Fibroblast of skin of scalp (primary cell): ENCODE measurements at places on chromosomes 5 and 9.

DNA sequence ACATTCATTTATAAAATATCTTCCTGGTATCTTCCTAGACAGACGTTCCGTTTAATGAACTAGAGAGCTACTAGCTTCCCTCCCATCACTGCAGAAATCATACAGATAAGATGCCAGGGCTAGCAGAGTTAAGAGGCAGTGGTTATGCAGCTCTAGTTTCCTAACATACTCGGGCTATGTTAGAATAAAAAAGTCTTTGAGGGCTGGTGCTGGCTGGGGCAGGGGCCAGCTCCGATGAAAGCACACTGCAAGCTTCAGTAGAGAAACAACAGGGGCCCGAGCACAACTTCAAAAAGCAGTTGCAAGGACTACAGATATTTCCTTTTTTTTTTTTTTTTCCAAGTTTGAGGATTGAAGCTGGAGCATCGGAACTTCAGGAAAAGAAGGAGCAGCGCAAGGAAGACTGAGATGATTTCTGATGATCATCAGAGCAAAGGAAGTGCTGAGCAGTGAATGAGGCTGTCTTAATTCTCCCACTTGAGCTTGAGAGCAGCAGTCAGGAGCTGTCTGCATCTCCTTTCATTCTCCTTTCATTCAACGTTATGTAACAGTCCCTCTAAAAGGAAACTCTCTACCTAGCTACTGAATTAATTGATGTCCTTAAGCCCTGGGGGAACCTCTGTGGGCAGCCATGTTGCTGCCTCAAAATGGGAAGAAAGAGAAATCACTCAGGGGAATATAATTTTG, 47.6 kb upstream of the ADCY2 start:
- no peak for DNase-seq

DNA sequence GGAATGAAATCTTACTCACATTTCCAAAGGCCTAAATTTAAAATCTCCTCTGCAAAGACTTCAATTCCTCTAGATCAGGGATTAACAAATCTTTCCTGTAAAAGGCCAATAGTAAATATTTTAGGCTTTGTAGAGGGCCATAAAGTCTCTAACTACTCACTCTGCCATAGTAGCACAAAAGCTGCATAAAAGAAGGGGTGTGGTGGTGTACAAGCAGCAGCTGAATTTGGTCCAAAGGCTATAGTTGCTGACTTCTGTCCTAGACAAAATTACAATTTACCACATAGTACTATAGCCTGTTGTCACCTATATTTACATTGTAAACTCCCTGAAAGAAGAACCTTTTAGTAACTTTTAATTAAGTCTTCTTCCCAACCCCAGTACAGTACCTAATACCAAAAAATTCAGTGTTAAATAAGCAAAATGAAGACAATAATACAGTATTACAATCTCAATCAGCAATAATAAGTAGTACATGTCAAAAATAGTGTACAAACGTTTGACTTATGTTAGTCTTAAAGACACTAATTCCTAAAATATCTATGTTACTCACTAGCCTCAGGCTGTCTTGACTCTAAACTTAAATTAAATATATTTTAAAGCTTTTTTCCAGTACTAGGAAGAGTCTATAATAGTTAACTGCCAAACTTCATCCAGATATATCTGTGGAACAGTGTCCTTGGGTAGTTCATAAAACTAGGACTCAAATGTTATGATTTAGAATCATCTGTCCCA, 6.9 kb downstream of the CETN3 start:
- DNase-seq = no peak

GRCh38 chr5:180133971-180134508, 62.5 kb upstream of the RNF130 start:
- no peak for DNase-seq

GRCh38 chr5:141778206-141778605, 96.2 kb upstream of the ARAP3 start:
- DNase-seq = peak; percentile 73

DNA sequence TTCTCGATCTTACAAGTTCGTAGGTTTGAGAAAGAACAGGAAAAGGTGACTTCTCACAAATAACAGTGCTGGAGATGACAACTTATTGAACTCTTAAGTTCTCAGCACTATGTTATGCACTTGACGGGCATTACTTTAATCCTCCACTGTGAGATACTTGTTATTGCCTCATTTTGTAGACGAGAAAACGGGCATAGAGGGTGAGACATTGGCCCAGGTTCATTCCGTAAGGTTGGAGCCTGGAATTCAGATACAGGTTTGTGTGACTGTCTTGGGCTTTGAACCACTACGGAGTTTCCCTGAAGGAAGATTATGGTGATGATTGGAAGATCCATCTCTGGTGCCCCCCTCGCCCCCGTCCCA, 657 bp downstream of the MAT2B start:
- DNase-seq = no peak

DNA sequence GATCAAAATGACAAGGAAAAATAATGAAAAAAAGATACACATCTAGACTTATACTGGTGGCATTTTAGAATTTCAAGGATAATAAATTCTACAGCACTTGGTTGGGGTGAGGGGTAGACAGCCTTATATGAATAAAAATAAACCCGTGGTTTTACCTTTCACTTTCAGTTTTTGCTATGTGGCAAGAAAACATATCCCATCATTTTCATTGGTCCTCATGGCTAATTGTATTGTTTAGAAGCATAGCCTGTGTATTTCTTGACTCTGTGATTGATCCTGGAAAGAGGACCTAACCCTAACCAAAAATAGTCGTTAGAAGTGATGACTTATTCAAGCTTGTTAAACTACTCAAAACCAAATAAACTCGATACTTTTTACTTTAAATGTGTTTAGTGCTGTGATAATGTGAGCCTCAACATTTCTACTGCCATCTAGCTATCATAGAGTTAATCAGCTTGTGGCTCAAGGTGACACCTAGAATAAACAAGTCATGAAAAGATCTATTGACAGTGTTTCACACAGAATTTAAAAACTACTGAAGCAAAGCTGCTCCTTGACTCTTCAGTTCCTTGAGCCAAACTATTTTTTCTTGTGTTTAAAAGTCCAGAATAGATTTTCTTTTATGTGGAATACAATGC, 153.3 kb upstream of the IZUMO3 start:
- no peak for DNase-seq

DNA sequence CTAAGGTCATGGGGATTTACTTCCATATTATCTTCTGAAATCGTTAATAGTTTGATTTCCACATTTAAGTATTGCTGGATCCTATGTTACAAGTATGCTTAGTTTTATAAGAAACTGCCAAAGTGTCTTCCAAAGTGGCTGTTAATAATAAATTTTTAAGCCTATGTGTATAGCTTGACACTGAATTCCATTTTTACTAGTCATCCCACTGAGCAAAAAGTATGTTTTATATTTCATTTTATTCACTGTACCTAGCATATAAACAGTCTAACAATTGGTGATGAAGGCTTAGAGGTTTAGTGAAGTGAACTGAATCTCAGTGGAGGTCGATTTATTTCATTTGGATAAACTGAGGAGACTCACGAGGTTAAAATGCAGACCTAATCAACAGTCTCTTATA, 174.6 kb downstream of the ADAMTS6 start:
- DNase-seq = peak; percentile 58

GRCh38 chr9:124320062-124320973, 62.6 kb downstream of the NEK6 start:
- peak; percentile 74 for DNase-seq

DNA sequence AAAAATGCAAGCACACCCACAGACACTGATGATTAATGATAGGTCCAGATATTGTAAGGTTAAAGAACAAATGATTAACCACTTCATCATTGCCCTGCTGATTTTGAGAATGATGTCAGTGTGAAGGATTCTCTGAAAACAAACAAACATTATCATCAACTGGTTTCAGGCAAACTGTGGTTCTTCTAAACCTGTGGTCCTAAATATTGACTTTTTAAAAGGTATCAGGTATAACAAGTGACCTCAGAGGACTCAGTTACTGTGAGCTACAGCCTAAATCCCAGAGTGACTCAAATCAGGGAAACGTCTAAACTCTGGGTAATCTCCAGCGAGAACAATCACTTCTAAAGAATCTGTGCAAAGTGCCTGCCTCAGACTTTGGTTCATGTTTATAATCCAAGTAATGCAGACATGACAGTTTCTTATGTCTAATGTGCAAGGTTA, 172.3 kb upstream of the CDH6 start:
- DNase-seq = no peak

- no peak for DNase-seq
Observed at GRCh38 chr5:36528588-36528987, 77.8 kb upstream of the SLC1A3 start.

DNA sequence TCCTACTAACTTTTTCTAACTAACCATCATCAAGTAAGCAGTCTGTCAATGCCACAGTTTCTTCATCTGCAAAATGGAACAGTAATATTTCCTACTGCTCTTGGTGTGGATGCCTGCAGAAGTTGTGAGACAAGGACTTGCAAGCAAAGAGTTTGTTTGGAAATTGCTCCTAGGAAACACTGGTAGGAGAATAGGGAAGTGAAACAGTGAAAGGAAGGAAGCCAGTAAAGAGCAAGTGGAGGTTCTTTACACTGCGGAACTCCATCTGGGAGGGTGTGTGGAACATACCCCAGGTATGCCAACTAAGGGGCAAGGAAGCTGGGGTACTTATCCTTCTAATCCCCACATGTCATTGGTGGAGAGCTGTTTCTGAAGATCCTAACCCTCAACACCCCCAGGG, 119.9 kb downstream of the FOXD1 start:
- no peak for DNase-seq
